ENCODE measurements at places on chromosomes 12 and 14. TPM values are rescaled to one million over a fixed set of nuclear protein-coding genes. Genes with fewer than 3 reads are reported as not detected.
A peak's percentile ranks its signal among the peaks of the same experiment; 100 is the strongest.

DNA sequence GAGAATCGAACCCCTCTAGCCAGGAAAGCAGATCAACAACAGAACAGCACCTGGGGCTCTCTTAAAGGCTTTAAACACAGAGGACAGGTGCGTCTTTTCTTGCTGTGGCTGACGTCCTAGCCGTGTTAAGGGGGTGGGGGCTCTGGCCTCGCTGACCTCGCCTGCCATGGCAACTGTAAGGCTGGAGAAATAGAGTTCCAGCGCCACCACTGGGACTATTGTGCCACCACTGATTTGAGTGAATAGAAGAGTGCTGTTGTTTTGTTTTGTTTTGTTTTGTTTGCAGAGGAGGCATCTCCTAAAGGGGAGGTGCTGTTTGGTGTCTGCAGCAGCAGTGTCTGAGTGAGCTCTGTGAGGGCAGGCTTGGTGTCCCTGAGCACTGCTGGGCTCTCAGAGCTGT, 34.2 kb upstream of the PRMT8 start:
- DNase-seq, result no peak

DNA sequence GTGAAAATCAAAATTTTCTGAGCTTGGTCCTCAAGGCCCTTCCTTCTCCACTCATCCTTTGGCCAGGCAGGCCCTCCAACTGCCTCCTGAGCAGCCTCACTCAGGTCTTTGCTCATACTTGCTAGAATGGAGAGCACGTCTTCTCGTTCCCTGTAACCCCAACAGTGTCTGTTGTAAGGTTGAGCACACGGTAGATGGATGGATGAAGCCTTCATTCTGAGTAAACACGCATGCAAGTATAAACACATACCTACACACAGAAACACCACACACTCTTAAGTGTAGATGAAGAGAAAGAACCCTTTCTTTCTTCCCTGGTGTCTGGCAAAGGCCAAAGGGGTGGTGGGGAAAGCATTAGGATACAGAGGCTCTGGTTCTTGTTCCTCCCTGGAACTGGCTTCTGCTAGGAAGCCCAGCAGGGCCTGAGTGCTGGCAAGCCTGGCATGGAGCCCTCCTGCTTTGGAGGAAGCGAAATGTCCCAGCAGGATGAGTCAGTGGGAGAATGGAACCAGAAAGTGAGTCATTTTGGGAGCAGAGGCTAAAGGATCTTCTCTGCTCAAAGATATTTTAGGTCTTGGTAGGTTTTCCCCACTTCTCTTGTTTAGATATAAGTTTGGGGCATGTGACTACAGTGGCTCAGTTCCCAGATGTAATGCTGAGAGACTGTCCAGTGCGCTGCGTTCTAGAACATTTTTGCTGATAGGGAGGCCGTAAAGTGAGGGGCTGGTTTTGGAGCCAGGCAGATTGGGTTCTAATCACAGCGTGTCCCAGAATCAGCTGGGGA, 127.4 kb downstream of the CACNA1C start:
- no peak for DNase-seq

GRCh38 chr12:27818401-27818918, 38.4 kb upstream of the MANSC4 start:
- DNase-seq, result no peak

DNA sequence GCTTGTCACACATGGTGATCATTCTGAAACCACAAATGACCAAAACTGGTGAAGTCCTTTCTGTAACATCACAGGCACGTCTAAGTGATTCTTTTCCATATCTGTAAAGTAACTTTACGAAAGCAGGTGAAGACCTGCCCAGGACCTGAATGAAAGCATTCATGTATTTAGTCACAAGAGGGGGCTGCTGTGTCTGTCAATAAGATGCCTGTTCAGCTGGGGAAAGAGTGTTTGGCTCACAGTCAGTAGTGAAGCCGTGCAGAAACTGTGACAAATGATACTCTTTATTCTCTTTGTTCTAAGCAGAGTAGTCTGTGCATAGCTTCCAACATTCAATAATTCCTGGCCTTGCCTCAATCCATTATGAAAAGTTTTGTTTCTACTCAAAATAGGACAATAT, 373.5 kb upstream of the OR4E1 start:
- DNase-seq, result peak; percentile 59

- no peak for DNase-seq
Measured at GRCh38 chr12:29517264-29517663, 19.8 kb upstream of the OVCH1 start.

GRCh38 chr12:122889761-122890520, 6.0 kb downstream of the VPS37B start:
- DNase-seq, result no peak

DNA sequence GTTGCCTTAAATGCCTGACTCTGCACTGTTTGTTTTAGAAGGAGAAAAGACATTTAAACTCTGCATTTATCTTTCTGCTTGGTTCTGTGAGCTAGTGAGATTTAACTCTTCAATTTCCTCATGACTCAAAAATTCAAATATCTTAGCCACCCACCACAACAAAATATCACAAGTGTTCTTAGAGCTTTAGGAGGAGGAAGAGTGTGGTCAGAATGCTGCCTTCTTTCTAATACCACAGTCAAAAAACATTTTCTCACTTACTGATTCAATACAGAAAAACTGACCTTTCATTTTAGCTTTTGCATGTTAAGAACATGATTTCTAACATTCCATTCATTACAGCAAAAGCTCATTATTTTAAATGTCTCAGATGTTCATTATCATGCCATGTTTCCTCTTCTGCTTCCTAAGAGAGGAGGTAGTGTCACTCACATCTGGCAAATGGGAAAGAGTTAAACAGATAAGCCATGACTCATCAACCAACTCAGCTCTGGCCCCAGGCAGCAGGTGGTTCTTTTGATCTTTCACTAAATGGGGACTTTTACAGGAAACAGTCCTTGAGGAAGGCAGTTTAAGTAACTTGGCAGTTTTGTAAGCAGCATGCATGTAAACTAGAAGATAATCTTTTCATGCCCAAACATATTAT, 56.4 kb upstream of the RNU6-8 start:
- DNase-seq, result no peak

DNA sequence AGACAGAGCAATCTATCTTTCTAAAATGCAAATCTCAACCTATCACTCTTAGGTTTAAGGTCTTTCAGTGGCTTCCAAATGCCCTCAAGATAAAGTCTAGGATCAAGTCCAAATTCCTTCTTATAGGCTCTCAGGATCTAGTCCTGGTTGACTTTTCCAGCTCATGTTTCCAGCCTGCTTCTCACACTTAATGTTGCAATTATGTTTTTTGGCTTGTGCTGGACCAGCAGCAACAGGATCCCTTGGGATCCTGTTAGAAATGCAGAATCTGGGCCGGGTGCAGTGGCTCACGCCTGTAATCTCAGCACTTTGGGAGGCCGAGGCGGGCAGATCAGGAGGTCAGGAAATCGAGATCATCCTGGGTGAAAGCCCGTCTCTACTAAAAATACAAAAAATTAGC, 10.6 kb downstream of the GPR33 start:
- DNase-seq, result no peak

DNA sequence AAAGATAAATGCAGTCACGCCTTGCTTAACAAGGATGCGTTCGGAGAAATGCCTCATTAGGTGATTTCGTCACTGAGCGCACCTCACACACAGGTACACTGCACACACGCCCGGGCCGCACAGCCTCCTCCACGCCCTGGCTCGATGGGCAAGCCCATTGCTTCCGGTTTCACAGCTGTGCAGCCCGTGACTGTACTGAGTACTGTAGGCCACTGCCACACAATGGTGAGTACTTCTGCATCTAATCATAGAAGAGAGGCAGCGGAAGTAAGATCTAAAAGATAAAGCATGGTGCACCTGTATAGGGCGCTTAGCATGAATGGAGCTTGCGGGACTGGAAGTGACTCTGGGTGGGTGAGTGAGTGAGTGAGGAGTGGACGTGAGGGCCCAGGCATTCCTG, 4.3 kb downstream of the RIMBP2 start:
- DNase-seq, result no peak

DNA sequence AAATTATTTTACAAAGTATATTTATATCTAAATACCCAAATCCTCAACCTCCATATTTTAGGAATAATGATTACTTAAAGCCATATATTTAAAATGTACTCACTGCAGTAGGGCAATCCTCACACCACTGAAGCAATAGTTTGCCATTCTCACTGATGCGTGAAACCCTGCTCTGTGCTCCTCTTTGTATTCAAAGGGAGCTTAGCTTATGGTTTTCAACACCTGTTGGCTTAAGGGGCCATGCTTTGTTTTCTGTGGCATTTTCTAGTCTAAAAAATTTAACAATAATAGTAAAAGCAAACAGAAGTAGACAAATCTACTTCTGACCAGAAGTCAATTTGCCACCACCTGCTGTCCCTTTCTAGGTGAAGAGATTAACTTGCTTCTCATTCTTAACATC, 294.6 kb downstream of the FLRT2 start:
- DNase-seq, result no peak

- DNase-seq, result no peak
Measured at GRCh38 chr12:57435293-57435692, 709 bp downstream of the INHBC start.

- no peak for DNase-seq
Measured at GRCh38 chr14:53696217-53696965, 260.2 kb downstream of the BMP4 start.

DNA sequence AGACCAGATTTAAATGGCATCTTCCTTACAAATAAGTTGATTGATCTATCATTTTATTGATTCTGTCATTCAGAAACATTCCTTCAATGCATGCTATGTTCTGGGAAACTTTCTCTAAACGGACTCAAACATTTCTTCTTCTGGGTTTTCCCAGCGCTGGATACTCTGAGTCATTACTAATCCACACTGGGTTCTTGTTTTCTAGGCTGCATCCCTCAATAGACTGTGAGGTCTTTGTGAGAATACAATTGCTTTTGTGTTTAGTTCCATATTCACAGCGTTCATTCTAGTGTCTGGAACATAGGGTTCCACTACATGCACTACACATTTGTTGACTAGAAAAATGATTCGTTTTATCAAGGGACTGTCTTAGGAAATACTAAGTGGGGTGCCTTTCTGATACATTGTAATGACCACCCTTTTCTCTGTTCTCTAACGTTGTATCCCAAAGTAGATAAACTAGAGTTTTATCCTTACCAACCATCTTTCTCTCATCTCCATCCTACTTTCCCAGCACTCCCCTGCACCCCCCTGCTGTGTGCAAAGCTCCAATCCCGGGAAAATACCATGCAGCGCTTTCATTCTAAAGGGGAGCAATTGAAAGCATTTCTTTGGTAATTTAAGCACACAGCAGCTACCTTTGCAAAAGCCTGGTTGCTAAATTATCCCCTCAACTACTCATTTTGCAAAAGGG, 878.7 kb downstream of the DIO2 start:
- DNase-seq, result no peak

DNA sequence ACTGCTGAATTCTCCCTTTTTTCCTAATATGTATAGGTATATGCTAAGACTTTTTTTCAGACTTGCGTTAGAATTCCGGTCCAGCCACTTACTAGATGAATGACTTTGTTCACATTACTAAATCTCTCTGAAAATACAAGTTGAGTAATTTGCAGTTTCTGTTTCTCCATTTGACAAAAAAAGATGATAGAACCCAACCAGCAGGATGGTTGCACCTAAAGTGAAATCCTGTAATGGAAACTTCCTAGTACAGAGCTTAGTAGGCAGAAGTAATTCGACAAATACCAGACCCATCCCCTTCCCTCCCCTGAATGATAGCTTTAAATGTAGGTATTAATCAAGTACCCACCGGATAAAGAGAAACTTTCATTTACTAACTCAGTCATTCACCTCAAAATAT, 113.6 kb upstream of the RAP1B start:
- DNase-seq, result no peak

- DNase-seq, result no peak
Measured at GRCh38 chr14:26730929-26731618, 133.2 kb upstream of the NOVA1 start.

DNA sequence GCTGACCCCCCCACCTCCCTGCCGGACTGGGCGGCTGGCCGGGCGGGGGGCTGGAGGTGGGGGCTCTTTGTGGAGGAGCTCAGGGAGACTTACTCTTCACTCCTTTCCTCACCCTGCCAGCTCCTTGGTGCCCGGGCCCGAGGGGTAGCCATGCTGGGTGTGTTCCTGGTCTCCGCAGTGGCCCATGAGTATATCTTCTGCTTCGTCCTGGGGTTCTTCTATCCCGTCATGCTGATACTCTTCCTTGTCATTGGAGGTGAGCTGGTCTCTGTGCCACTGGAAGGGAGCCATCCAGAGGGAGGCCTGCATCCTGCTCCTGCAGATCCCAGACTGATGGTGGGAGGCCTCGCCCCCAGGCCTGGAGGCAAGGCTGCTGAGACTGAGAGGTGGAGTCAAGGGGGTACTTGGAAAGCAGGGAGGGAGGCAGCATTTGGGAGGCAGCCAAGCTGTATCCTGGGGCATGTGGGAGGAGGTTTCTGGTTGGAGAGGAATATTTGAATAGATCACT, 19.7 kb downstream of the SOAT2 start:
- DNase-seq, result no peak

GRCh38 chr12:25816637-25817036, 141.8 kb upstream of the RASSF8 start:
- no peak for DNase-seq

DNA sequence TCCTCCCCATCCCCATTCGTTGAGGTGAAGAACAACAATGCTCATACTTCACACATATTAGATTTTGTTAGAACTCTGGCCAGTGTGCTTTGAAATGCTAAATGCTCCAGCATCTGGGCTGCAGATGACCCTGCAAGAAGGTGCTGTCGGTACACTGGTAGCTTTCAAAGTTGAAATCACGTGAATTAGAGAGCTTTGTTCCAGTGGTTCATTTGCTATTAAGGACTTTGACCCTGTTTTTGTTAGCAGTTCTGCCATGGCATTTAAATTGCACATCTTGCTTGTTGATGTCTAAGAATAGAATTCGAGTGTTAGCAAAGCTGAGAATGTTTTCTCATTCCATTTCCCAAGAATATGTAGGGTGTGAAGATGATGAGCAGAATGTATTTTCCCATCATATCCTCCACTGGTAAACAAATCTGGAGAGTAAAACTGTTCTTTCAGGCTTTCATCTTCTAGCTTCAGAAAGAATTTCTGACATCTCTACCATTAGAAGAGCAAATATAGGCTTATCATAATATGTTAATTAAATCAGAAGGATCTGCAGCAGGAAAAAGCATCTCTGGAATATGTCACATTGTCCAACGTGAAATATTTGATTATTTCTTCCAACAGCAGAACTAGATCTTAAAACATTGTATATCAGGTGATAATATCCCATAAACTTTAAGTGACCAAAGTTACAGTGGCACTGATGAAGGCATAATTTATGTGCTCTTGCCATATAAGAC, 98.8 kb upstream of the PDE3A start:
- DNase-seq, result no peak

GLT8D2 gene
- total RNA-seq, result not detected

SSPN gene
- total RNA-seq, result not detected

INSM2 gene
- total RNA-seq, result not detected

UNC79 gene
- total RNA-seq, result not detected

TM7SF3 gene
- total RNA-seq, result 42.9 TPM

AICDA gene
- total RNA-seq, result 0.71 TPM

DHH gene
- total RNA-seq, result 0.04 TPM

KLRG1 gene
- 11.5 TPM for total RNA-seq

RNFT2 gene
- 14.6 TPM for total RNA-seq

EMP1 gene
- 12.9 TPM for total RNA-seq

GALNT6 gene
- 13.5 TPM for total RNA-seq

LTBR gene
- 1.4 TPM for total RNA-seq

Measured in CD8-positive, alpha-beta memory T cell (primary cell).